ENCODE measurements at places on chromosomes 16 and 17.

DNA sequence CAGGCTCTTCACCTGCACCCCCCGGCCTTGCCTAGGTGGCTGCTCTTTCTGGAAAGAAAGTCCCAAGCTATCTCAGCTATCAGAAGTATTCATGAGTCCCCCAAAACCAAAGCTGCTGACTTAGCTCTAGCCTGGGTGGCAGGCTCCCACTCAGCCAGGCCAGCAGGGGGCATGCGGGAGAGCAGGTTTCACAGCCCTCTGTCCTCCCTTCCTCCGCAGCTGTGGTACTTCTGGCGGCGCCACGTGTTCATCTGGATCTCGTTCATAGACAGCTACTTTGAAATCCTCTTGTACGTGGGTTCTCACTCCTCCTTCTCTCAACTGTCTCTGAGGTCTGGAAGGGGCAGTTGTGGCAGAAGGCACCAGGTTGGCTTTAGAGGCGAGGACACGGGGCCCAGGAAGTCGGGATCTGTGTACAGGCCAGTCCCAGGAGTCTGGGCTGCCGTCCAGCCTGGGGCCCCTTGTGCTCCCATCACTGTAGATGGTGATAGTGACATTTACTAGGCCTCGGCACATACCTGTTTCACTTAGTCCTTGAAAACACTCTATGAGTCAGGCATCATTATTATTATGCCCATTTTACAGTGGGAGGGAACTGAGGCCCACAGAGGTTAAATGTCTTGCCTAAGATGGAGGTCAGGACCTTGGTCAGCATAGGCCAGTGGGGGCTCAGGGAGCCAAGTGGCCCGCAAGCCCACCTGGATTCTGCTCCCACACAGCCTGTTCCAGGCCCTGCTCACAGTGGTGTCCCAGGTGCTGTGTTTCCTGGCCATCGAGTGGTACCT lies 12.9 kb downstream of the TRPV2 start:
- DNase-seq: no peak

DNA sequence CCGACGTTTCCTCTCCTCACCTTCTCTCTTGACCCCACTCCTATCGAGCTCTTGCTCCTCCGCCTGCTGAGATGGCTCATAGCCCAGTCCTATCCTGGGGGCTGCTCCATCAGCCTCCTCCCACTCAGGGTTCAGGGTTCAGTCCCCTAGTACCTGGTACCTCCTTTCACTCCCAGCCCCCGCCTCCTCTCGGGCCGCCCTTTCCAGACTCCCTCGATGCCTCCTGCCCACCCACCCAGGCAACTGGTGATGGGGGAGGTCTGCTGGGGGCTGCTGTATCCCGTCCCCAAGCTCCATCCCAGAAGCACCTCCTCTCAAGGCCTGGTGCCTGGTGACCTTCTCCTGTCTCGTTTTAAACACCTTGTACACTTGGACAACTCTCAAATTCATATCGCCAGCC lies 93.9 kb downstream of the AMFR start:
- no peak for DNase-seq

- DNase-seq: no peak
These were observed 59.2 kb upstream of the LGALS9 start for GRCh38 chr17:27571563-27572352.

GRCh38 chr17:54950116-54950515 lies 18.3 kb downstream of the COX11 start:
- no peak for DNase-seq

DNA sequence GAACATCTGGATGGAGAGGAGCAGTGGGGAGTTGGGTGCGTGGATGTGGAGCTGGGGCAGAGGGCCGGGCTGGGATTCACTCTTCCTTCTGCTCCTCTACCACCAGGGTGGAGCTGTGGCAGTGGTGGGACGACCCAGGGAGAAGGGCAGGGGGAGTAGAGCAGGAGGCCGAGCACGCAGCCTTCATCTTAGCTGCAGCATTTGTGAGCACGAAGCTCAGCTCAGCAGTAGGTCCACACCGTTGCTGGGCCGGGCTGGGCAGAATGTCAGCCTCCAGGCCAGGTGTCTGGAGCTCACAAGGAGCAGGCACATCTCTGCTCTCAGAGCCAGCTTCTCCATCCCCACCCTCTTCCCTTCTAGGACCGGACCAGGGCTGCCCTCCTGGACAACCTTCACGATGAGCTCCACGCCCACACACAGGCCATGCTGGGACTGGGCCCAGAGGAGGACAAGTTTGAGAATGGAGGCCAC lies 55.7 kb downstream of the OR1D5 start:
- no peak for DNase-seq

DNA sequence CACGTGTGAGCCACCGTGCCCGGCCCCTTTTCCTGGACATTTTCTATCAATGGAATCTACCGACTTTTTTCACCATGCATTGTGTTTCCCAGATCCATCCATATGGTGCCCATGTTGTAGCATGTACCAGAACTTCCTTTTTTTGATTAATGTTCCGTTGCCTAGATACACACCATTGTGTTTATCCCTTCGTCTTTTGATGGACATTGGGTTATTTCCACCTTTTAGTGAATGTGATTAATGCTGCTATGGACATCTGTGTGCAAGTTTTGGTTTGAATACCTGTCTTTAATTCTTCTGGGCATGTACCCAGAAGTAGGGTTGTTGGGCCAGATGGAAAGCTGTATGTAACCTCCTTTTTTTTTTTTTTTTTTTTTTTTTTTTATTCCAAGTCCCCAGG lies 79.8 kb downstream of the NT5M start:
- no peak for DNase-seq

DNA sequence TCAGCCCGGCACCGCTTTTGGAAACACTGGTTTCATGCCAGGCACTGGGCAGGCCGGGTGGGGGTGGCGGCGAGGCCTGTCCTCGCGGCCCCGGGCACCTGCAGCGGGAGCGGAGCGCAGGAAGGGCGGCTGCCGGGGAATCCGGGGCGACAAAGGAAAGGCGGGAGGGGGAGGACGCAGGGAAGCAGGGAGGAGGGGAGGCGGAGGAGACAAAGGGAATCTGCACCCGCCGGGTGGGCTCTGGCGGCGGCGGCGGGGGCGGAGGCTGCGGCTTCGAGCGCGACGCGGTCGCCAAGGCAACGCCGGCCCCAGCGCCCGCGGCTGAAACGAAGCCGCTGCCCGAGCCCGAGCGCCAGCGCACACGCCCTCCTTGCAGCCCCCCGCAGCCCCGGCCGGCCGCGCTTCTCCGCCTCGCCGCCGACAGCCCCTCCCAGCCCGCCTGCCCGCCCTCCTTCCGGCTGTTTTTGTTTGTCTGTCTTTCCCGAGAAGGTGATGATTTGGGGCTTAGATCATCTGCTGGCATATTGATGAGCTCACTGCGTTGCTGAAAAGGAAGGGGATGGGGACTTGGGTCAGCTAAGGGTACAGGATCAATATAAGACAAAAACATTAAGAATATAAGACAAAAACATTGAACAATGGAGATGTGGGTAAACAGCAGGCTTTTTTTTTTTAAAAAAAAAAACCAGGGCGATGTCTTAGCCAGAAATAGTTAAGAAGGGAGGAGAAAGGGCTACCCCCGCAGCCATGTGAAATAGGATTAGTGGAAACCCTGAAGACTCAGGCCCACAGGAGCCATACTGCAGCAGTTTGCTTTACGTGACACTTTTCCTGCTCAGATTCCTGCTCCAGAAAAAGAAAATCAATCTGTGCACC lies 32.7 kb downstream of the CDK5R1 start:
- DNase-seq: no peak

DNA sequence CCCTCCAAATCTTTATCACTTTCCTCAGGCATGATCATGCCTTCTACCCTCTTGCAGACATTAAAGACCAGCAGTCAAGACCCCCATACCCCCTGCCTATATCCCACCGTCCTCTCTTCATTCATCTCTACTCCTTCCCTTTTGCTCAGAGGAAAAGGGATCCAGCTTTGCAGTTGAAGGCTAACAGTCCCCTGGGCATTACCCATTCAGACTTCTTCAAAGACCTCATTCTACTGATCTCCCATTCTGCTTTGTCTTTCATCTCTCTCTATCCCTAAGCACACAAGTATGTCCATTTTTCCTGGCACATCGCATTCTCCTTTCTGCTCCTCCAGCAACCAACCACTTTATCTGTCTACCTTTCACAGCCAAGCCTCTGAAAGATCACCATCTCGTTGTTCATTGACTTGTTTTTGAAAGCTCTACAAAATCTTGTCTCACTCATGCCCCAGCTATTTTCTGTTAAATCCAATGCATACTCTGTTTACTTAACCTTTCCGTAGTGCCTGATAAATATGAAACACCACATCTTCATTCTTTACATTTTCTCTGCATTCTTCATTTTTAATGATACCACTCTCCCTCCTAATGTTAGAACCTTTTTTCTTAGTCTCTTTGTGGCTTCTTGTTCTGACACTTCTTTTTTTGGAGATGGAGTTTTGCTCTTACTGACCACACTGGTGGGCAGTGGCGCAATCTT lies 14.1 kb upstream of the LCMT1 start:
- no peak for DNase-seq

DNA sequence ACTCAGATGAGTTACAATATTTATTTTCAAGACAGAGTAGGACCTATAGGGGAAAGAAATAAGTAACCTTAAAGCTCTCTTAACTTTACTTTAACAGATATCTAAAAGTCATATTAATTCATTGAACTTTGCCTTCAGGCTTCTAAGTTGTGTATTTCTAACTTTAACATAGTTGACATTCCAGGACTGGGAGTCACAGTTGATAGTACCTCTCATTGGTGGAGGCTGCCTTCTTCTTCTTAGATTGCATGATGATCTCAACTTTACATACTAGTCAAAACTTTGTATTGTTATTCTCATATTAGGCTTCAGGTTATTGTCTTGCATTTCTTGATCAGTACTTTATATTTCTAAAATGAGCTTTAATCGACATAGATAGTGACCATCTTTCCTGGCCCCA lies 350.1 kb upstream of the KIF2B start:
- DNase-seq: no peak

DNA sequence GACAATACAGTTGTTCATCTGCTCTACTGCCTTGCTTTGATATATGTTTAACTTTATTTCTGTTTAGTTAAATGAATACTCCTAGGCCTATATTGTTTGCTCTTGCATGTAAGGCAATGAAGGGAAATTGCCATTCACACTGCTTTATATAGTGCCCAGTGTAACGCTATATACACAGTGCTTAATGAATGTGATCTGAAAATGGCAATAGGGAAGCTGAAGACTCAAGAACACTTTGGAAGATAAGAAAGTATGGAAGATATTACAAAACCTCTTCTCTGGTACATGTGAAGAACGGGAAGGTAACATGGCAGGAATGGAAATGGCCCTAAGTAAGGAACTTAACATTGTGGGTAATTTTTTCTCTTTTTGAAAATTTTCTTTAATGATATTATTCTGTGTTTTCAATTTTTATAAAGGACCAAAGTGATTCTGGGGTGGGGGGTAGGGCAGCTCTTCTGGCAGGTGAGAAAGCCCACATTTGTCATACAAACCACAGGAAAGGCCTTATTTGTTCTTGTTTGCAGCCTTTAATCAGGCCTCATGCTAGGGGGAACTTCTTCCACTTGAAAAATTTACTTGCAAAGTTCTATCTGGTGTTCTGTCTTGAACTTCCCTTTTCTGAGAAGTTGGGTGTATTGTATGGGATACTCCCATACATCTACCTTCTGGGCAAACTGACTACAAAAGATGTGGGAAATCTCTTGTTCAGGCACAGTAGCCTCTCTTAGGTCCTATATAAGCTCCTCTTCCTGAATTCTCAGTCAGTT lies 100.8 kb upstream of the CORO6 start:
- no peak for DNase-seq

- no peak for DNase-seq
These were observed 33.8 kb downstream of the FOXK2 start for GRCh38 chr17:82553210-82553930.

All from thoracic aorta (tissue), 2 donors.